ENCODE measurements at places on chromosomes 4 and X.

GRCh38 chr4:55001538-55001937, 123.9 kb downstream of the KDR start:
- no peak for DNase-seq

- DNase-seq, result no peak
These were observed 5.7 kb downstream of the GPC3 start for GRCh38 chrX:133979641-133980230.

- DNase-seq, result no peak
These were observed 28.0 kb downstream of the JAKMIP1 start for GRCh38 chr4:6172093-6172926.

- no peak for DNase-seq
These were observed 21.9 kb upstream of the ANXA3 start for GRCh38 chr4:78529569-78530209.

Measured in HTR-8/SVneo (cell line).